ENCODE measurements at places on chromosomes 3 and 15. TPM values are rescaled to one million over a fixed set of nuclear protein-coding genes. Genes with fewer than 3 reads are reported as not detected.
A peak's percentile ranks its signal among the peaks of the same experiment; 100 is the strongest.

Gene AADACL2
- not detected for total RNA-seq

Gene FRMD4B
- total RNA-seq: 7.1 TPM

Gene OR5K2
- total RNA-seq: not detected

Gene CP
- not detected for total RNA-seq

Gene SCN11A
- total RNA-seq: 0.12 TPM

Gene APOD
- not detected for total RNA-seq

Gene PLCB2
- 43.6 TPM for total RNA-seq

- H3K27ac ChIP-seq: no peak overlapping the region
- no peak overlapping the region for H3K4me3 ChIP-seq
- no peaks in the 10 kb centered on the region for H3K4me1 ChIP-seq
- no peaks in the 10 kb centered on the region for H3K27me3 ChIP-seq
- DNase-seq: no peak
These were observed 36.2 kb downstream of the ZXDC start for GRCh38 chr3:126439346-126439967.

DNA sequence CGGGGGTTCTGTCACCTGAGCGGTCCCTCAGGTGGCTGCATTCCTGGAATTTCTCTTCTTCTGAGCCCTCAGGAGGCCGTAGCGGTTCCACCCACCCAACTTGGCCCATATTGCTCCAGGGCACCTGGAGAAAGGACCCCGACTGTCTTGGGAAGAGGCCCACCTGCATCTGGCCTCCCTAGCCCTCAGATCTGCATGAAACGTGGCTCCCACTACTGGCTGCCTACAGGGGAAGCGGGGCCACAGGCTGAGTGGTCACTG is 9.9 kb upstream of the ANPEP start:
- H3K4me1 ChIP-seq: no peaks in the 10 kb centered on the region
- no peaks in the 10 kb centered on the region for H3K36me3 ChIP-seq
- DNase-seq: no peak
- H3K27me3 ChIP-seq: peaks cover 24% of the 10 kb centered on the region
- H3K4me3 ChIP-seq: no peak overlapping the region

- peaks cover 37% of the 10 kb centered on the region for H3K27me3 ChIP-seq
- H3K4me1 ChIP-seq: peaks cover 12% of the 10 kb centered on the region
- no peak overlapping the region for H3K27ac ChIP-seq
- no peak overlapping the region for H3K4me3 ChIP-seq
- DNase-seq: no peak
- H3K36me3 ChIP-seq: no peaks in the 10 kb centered on the region
These were observed 13.8 kb upstream of the PLD1 start for GRCh38 chr3:171824116-171824515.

GRCh38 chr3:12187448-12188327 is 29.0 kb upstream of the TIMP4 start:
- H3K4me1 ChIP-seq: peaks cover 34% of the 10 kb centered on the region
- H3K27ac ChIP-seq: peak overlapping the region; percentile 88

DNA sequence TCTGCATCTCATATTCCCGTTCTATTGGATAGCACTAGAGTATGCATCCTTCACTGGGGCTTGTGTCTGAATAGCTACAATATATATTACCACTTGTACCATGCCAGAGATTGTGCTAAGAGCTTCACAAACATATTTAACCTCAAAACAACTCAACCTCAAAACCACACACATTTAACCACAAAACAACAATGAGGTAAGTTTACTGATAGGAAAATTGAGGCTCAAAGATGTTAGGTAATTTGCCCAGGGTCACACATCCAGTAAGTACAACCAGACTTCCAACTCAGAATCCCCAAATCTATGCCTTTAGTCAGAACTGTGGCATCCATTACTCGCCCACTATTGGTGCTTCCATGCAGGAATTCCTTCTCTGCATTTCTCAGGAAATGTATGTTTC is 220.0 kb downstream of the FAM43A start:
- no peak overlapping the region for H3K4me3 ChIP-seq
- no peak for DNase-seq
- peaks cover 4% of the 10 kb centered on the region for H3K4me1 ChIP-seq
- no peak overlapping the region for H3K27ac ChIP-seq
- peaks cover 1% of the 10 kb centered on the region for H3K36me3 ChIP-seq

- no peaks in the 10 kb centered on the region for H3K36me3 ChIP-seq
- peaks cover 4% of the 10 kb centered on the region for H3K27me3 ChIP-seq
- H3K27ac ChIP-seq: no peak overlapping the region
- H3K4me3 ChIP-seq: no peak overlapping the region
- no peak for DNase-seq
These were observed 276.7 kb upstream of the POU1F1 start for GRCh38 chr3:87553058-87553457.

DNA sequence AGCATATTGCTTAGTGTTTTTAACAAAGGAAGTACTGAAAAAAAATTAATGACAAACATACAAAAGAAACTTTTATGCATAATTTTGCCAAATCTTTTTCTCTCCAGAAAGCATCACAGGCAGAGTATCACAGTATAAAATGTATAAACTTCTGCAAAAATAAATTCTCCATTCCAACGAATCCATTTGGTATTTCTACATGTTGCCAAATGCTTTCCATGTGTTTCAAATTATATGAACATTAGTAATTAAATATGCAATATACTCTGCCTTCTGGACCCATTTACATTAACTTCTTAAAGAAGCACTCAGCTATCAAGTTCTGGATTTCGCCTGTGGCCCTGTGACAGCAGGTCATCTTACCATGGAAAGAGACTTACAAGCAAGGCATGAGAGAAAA is 189.1 kb upstream of the ALCAM start:
- peaks cover 3% of the 10 kb centered on the region for H3K27me3 ChIP-seq
- H3K4me1 ChIP-seq: no peaks in the 10 kb centered on the region
- H3K4me3 ChIP-seq: no peak overlapping the region
- H3K27ac ChIP-seq: no peak overlapping the region
- DNase-seq: no peak
- no peaks in the 10 kb centered on the region for H3K36me3 ChIP-seq

DNA sequence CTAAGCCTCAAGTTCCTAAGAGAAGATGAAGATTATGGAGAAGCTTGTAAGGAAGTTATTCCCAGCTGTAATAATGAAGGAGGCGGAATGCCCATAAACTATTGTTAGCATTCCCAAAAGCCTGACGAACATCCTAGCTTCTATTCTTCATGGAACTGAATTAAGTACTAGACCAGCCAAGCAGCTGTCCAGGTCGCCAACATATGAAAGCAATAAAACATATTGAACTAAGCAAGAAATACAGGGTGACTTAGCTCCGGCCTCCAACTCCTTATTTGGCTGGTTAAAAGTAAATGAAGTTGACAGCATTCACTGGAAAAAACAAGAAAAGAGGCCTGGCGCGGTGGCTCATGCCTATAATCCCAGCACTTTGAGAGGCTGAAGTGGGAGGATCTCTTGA is 174.0 kb upstream of the TPM1 start:
- H3K27ac ChIP-seq: no peak overlapping the region
- no peaks in the 10 kb centered on the region for H3K4me1 ChIP-seq
- H3K4me3 ChIP-seq: no peak overlapping the region
- no peaks in the 10 kb centered on the region for H3K27me3 ChIP-seq
- H3K36me3 ChIP-seq: no peaks in the 10 kb centered on the region

DNA sequence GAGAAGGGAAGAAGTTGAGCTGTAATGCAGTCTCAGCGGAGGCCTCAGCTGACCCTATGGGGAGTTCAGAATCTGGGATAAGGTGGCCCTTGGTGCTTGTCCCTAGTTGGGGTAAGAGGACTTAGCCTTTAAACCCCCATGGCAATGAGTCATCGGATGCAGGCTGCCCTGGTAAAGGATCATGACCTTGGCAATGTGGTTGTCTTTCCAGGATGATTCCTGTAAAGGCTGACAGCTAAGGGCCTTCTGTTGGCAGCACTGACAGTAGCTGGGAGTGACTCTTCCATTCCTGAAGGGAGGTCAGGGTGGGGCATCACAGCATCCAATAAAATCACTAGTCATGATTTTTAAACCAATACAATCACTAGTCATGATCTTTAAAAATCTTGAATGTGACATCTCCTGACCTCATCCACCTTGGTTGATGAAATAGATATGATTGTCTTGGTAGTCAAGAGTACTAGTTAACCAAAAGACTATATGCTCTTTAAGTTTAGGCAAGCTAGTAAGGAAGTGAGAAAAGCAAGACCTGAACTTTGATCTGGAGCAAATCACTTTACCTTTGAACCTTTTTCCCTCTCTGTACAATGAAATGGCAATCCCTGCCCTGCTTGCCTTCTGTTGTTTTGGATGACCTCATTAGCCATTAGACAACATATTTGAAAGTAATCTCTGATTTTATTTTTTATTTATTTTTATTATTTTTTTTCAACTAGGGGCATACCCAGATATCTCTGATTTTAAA is 71.3 kb upstream of the CACNA1D start:
- no peaks in the 10 kb centered on the region for H3K4me1 ChIP-seq
- no peak for DNase-seq
- H3K36me3 ChIP-seq: no peaks in the 10 kb centered on the region
- no peak overlapping the region for H3K4me3 ChIP-seq

DNA sequence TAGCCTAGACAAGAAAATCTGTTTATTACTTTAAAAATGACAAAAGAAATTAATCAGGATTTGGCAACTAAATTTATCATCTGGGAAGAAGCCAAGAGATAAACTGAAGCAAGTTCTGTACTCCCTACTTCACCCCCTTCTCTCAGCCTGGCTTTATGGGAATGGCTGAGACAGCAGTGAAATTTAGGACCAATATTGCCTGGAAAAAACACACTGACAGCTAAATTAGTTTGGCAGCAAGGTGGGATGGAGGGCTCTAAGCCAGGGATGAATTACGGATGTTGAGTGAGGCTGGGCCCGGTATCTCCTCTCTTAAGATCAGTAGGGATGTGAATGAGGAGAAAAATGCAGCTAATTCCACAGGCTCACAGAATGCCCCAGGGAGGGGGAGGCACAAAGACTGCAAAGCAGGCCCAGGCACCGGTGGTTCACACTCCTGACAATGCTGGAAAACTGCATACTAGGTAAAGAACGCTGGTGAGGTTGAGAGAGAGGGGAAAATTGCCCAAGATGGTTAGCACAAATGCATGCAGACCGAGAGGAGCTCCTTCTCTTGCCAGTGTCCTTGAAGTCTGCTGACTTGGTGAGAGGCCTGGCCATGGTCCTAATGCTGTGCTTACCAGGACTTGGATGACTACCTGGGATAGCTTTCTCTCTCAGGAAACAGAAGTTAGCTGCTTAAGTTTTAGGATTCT is 89.0 kb downstream of the WDR76 start:
- DNase-seq: no peak
- H3K4me1 ChIP-seq: peaks cover 7% of the 10 kb centered on the region
- H3K27ac ChIP-seq: no peak overlapping the region
- H3K4me3 ChIP-seq: no peak overlapping the region
- H3K36me3 ChIP-seq: no peaks in the 10 kb centered on the region

- H3K27ac ChIP-seq: no peak overlapping the region
- no peaks in the 10 kb centered on the region for H3K36me3 ChIP-seq
These were observed 107.8 kb downstream of the SLCO3A1 start for GRCh38 chr15:91961357-91961756.

DNA sequence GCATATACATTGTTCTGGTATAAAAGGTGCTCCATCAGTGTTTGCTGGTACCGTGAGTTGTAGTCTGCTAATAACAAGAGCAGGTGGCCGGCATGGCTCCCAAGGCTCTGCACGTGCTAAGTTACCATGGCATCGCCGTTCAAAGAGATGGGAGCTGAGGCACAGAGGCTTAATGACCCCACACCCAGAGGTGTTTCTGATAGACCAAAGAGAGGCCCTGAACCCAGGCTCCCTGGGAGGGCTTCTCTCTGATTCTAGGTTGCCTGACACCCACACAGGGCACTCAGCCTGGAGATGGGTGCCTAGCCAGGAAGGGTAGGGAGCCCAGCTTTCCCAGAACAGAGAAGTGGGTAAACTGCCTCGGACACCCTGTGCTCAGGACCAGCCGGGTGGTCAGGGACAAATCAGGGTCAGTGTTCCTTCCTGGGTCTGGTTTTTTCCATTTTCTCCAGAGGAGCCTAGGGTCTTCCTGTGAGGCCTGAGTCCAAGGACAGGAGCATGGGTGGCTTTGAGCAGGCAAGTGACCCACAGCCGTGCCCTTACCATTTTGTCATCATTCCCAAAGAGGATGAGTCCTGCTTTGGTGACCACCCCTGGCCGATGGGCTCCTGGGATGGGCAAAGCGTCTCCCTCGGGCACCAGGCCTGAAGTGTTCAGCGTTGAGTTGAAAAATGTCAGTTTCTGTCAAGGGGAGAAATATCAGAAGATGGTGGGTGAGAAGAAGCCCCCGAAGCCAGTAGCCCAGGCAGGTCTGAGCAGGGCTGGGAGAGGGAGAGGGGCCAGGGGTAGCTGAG is 27.3 kb downstream of the ALDH1L1 start:
- no peaks in the 10 kb centered on the region for H3K27me3 ChIP-seq
- no peak for DNase-seq
- H3K27ac ChIP-seq: no peak overlapping the region
- no peak overlapping the region for H3K4me3 ChIP-seq
- no peaks in the 10 kb centered on the region for H3K4me1 ChIP-seq
- no peaks in the 10 kb centered on the region for H3K36me3 ChIP-seq

- no peaks in the 10 kb centered on the region for H3K36me3 ChIP-seq
- H3K27ac ChIP-seq: no peak overlapping the region
- H3K27me3 ChIP-seq: peaks cover 21% of the 10 kb centered on the region
- H3K4me1 ChIP-seq: no peaks in the 10 kb centered on the region
- DNase-seq: no peak
These were observed 1.3 kb upstream of the ATP2B2 start for GRCh38 chr3:10506696-10507095.

DNA sequence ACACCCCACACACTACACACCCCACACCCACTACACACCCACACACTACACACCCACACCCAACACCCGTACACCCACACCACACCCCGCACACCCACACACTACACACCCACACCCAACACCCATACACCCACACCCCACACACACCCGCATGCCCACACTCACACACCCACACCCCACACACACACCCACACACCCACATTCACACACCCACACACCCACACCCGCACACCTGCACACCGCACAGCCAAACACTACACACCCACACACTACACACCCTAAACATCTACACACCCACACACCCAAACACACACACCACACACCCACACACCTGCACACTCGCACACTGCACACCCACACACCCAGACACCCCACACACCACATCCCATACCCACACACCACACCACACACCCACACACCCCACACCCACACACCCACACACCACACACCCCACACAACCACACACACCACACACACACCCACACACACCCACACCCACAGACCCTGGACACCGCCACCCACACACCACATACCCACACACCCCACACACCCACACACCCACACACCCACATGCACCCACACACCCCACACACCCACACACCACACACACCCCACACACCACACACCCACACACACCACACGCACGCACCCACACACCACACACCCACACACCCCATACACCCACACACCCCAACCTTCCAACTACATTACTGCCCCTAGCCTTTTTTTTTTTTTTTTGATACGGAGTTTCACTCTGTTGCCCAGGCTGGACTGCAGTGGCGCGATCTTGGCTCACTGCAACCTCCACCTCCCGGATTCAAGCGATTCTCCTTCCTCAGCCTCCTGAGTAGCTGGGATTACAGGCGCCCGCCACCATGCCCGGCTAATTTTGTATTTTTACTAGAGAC is 16.9 kb downstream of the CEP19 start:
- H3K4me3 ChIP-seq: peak overlapping the region; percentile 40
- peaks cover 3% of the 10 kb centered on the region for H3K36me3 ChIP-seq
- no peaks in the 10 kb centered on the region for H3K4me1 ChIP-seq
- DNase-seq: peak; percentile 20
- peaks cover 4% of the 10 kb centered on the region for H3K27me3 ChIP-seq

Measured in activated naive CD8-positive, alpha-beta T cell treated with anti-CD3 and anti-CD28 coated beads for 36 hours (primary cell).